ENCODE measurements at places on chromosomes 3 and 15.

- no peak for DNase-seq
These were observed 41.2 kb downstream of the ISL2 start for GRCh38 chr15:76377751-76378150.

DNA sequence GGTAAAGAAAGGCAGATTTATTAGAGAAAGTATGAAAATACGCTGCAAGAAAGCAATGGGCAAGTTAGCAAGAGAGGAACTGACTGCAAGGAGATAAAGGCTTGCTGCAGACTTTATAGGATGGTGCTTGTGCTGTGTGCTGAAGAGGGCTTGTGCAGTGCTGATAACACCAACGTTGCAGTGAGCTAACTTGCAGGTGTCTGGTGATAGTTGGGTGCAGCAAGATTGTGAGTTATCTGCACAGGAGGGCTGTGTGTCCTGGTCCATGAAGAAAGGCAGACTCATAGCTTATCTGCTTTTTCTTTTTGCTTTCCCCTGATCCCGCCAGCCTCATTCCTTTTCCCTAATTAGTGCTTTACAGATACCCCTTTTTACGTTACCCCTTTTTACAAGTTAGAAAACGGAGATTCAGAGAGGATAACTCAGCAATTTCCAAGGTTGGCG lies 58.0 kb upstream of the ZNF148 start:
- DNase-seq: no peak

DNA sequence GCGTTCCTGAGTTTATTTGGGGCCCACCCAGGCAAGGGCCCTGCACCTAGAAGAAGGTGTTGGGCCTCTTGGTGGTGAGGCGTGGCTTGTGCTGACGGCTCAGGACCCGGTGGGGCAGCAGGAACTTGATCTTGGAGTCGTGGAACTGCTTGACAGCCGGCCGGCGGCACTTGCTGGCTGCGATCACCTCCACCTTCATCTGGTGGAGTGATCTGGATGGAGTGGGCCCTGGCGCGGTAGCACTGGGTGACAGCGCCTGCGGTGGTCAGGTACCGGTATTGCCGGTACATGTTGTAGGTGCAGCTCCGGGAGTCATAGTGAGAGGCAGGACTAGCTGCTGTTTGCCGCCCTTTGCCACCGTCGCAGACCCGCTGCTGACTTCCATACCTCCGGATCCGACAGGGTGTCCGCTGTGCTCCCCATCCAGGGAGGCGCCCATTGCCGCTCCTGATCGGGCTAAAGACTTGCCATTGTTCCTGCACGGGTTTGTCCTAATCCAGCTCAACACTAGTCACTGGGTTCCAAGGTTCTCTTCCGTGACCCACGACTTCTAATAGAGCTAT lies 136.8 kb downstream of the ANO10 start:
- DNase-seq: no peak

GRCh38 chr3:64422192-64422591 lies 196.9 kb upstream of the PRICKLE2 start:
- DNase-seq: no peak

DNA sequence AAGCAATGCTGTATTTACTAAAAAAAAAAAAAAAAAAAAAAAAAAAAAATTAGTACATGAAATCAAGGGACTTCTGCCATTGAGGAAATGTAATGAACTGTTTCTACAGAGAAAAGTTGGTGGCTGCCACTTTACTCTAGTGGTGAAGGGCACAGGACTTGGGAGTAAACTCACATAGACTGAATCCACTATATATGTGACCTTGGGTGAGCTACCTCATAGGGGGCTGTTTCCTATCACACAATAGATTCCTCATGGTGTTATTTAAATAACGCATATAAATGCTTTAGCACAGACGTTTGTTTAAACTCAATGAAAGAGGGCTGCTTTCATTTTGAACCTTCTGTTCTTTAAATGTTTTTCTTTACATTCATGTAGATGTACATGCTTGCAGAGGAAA lies 25.8 kb downstream of the TERC start:
- DNase-seq: no peak

- no peak for DNase-seq
These were observed 4.9 kb upstream of the DUSP7 start for GRCh38 chr3:52061121-52061910.

DNA sequence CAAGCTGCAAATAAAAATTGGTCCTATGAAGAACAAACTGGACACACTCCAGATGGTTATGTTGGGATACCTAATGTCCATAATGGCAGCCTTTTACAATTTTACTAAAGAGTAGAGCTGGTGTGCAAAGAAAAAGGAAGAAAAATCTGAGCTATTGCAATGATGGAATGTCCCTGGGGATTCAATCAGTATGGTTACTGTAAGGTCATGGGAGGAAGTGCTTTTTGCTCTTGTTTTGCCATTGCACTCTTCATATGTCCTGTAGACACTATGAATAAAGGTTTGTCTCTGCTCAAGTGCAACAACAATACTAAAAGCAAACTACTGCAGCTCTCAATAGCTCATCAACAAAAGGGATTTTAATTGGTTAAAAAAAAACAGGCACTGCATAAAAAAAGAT lies 5.4 kb downstream of the PFN2 start:
- DNase-seq: no peak

- DNase-seq: no peak
These were observed 24.5 kb upstream of the EBLN2 start for GRCh38 chr3:73036694-73037591.

DNA sequence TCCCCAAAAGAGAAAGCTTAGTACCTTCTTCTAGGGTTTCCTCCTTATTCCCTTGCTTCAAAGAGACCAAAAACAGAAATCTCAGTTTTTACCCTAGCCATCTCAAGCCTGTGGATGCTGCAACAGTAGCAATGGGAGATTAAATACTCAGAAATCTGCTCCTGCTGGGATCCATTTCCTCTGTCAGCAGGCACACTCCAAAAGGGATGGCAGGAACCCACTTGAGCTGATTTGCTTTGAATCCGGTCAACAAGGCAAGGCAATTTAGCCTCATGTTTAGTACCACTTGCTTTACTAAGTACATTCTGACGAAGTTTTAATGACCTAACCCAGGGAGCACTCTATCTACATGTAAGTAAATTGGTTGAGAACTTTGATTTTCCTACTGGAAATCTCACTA lies 590.0 kb upstream of the ADAMTS9 start:
- DNase-seq: no peak

DNA sequence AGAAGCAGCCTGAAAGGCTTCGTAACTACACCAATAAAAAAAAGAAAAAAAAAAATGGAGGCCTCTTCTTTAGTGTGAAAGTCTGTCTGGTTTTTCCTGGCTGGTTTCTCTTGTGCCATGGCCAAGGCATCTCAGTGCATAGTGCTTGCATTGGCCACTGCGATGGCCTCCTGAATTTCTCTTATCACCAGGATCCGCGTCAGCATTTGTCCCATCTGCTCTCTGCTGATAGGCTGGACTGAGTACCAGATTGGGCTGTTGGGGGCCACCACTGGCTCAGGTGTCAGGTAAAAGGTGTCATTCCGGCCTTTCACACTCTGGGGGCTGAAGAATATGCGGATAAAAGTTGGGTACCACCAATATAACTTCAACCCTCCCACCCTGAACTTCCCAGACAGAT lies 1.1 kb upstream of the IMPDH2 start:
- no peak for DNase-seq

DNA sequence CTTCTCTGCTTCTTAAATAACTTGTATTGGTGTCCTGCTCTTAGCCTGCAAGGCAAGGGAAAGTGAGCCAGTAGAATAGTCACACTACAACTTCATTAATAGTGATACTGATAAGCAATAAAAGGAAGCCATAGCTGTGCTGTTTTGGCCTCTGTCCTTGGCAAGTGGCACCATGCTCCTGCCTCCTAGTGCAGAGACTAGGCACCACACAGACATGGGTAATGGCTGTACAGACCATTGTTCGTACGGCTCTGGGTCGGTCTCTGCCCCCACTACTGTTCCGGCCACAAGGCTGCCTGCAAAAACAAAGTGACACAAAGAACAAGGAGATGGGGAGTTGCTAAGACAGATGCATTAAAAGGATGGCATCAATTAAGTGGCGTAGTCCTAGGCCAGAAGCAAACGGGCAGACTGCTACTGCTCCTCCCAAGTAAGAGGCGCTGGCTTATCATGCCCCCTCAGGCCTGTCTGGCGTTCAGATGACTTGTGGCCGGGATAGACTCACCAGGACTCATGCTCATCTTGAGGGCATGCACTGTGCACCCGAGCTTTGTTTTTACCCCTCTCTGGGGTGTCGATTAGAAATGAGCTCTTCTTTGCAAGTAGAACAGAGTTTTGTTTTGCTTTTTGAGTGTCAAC lies 75.6 kb downstream of the TRAK1 start:
- DNase-seq: no peak

DNA sequence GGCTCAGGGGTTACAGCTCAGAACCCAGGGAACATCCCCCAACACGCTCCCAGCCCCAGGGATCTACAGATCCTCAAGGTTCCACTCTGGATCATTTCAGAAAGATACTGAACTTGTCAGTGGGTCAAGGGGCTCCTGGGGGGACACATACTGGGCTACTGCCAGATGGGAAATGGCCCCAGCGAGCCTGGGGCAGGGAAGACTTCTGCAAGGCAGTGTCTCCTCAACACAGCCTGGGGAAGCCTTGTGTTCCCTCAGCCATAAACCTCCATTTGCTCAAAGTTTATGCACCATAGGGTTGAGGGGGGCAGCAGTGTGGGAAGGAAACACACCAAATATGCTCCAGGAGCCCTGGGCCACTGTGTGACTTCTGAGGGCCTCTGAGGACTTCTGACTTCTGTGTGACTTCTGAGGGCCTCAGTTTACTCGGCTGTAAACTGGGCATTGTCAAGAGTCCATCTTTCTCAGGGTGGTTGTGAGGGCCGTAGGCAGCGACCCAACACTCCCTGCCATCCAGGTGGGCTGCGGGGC lies 58.4 kb downstream of the IQSEC1 start:
- DNase-seq: no peak

- no peak for DNase-seq
These were observed 542 bp downstream of the ACAA1 start for GRCh38 chr3:38136393-38136776.

DNA sequence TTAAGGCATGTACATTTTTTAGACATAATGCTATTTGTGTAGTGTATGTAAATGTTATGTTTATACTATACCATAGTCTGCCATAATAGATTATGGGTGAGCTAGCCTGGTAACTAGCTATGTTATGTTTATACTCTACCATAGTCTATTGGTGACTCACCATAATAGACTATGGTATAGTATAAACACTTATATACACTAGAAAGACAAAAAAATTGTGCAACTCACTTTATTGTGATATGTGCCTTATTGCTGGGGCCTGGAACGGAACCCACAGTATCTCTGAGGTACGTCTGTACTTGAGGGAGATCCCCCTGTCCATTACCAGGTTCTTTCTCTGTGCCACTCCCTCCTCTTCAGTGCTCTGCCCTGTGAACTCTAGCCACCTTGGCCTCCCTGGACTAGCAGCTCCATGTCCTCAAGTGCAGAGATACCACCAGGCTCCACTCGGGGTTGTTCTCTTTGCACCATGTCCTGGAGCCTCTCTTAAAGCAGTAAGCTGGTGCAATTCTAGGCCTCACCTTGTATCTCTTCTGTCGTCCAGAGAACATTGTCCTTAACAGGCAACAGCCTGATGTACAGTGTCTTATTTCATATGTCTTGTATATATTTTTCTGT lies 60.8 kb upstream of the PXYLP1 start:
- no peak for DNase-seq

DNA sequence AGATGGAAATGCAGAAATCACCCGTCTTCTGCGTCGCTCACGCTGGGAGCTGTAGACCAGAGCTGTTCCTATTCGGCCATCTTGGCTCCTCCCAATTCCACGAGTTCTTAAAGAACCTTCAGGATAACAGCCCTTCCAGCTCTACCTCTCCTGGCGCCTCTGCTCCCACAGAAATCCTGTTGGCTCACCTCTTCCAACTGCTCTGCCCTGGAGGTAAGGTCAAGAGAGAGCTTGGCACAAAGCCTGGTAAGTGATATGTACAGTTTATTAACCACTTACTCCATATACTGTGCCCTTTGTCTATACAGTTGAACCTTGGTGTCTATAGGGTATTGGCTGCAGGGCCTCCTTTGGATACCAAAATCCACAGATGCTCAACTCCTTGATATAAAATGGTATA lies 17.8 kb upstream of the FGF12 start:
- DNase-seq: no peak

- no peak for DNase-seq
These were observed 130.3 kb downstream of the DTWD1 start for GRCh38 chr15:49751191-49751590.

- no peak for DNase-seq
These were observed 132.5 kb downstream of the RBPMS2 start for GRCh38 chr15:64642875-64643274.

DNA sequence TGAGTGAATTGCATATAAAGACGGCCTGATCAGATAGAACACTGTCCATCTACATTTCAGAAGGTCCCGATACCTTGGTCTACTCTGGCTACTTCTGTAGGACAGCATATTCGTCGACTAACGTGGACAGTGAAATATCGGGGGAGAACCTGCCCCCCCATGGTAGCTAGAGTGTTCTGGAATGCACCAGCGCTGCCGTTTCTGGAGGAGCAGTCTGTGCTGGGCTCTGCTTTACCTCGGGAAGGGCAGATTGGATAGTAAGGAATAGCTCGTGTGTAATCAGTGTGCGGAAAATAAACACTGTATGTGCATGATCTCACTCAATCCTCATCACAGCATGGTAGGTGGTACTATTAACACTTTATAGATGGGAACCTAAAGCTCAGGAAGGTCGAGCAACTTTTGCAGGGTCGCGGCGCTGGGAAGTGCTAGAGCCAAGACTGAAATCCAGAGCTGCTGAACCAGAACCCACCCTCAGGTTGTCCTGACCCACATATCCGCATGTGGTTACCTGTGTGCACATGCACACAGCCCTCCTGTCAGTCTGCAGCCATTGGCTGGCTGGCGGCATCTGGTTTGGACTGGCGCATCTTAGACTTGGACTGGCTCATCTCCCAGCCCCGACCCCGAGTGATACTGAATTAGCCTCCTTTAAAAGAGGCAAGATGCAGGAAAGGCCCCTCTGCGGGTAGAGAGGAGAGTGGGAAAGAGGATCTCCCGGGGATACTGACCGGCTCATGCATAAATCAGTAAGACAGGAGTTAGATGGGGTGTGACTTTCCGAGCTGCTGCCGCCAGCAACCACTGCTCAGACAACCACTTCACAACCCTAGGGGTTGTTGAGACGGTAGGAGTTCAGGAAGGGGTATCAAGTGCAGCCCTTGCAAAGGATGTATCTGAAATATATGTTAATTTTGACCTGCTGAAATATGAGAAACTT lies 155.0 kb upstream of the BHLHE40 start:
- no peak for DNase-seq

- no peak for DNase-seq
These were observed 31.6 kb downstream of the LRIG1 start for GRCh38 chr3:66469220-66469640.

DNA sequence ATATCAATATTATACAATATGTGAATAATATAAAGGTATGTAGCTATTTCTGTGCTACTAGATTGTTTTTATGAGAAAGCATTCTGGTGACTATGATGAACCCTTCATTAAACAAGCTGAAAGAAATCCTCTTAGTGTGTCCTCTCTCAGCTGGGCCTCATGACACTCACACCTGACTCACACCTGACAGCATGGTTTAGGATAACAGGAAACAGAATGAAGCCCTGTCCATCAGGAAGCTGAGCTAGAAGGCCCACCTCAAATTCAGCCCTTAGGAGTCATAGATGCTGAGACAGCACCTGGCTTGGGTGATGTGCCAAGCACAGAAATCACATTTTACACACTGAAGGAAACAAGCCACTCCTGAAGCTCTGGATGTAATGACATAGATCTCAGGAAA lies 30.8 kb downstream of the CHCHD4 start:
- DNase-seq: no peak

GRCh38 chr3:178671791-178672190 lies 135.6 kb downstream of the KCNMB2 start:
- no peak for DNase-seq
